ENCODE measurements at places on chromosomes 5 and 9. TPM values are rescaled to one million over a fixed set of nuclear protein-coding genes. Genes with fewer than 3 reads are reported as not detected.

DNA sequence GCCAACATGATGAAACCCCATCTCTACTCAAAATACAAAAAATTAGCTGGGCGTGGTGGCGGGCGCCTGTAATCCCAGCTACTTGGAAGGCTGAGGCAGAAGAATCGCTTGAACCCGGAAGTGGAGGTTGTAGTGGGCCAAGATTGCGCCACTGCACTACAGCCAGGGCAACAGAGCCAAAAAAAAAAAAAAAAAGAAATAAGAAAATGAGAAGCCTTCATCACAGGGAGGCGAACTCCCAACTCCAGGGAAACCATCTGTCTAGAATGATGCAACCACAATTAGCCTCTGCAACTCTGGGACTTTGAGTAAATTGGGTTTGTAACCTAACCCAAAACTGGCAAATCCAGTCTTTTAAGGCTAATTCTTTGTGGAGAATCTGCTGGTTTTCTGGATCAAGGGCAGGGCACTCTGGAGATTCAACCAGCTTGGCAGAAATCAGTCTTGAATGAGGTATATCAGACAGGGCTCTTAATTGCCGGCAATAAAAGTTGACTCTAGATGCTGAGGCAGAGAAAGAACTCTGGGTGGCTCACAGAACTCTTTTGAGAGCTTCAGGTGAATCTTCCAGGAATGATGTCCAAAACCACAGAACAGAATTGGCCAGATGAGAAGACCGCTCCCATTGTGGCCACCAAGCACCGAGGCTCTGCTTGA, 9.9 kb downstream of the S100Z start:
- DNase-seq, result no peak

- peak; percentile 39 for DNase-seq
Measured at GRCh38 chr5:60184606-60185005, 291.1 kb upstream of the PDE4D start.

PCDHGA2 gene
- total RNA-seq, result 1.1 TPM

LIFR gene
- total RNA-seq, result 66.1 TPM

DNA sequence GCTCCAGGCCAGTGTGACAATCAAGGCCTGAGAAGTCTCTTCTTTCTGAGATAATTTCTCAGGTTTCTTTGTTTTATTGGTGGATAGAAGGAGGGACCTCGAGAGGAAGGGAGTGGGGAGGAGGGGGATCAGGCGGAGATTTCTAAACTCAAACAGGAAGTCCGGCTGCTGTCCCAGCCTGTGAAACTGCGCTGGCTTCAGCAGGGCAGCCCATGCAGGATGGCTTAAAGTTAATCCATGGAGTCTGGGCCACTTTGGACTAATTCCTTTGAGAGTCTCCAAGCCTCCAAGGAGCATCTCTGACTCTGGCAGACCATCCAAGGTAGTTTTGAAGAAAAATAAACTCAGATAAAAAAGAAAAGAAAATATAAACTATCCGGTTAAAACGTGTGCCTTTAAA, 378.5 kb downstream of the MLLT3 start:
- no peak for DNase-seq

GRCh38 chr5:82664732-82665131, 386.6 kb upstream of the RPS23 start:
- no peak for DNase-seq

GRCh38 chr5:13581914-13582313, 362.6 kb downstream of the DNAH5 start:
- no peak for DNase-seq

DNA sequence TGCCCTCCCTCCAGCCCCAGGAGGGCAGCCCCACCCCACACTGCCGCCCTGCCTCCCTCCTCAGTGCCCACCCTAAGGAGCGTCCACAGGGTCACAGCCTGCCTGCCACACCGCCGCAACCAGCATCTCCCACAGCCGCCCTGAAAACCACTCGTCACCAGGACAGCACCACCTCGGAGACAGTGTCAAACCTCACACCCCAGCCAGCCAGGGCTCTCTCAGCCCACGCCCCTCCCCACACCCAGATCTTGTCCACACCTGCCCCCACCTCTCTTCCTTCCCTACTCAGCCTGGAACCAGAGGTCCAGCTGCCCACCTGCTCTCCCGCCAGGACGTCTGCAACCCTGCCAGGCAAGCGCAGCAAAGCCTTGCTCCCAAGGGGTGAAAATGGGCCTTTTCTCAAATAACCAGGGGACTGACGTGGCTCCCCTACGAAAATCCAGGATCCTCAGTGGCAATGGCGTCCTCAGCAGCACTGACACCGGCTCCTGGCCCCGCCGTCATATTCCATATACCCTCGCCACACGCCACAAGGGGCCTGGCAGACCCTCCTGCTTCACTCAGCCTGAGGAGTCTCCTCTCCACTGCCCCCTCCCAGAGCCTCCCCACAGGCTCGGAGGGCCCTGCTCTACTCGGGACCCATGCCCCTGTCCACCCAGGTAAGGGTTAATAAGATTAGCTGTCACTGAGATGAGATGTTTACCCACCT, 71.0 kb upstream of the ADAMTS2 start:
- no peak for DNase-seq

DNA sequence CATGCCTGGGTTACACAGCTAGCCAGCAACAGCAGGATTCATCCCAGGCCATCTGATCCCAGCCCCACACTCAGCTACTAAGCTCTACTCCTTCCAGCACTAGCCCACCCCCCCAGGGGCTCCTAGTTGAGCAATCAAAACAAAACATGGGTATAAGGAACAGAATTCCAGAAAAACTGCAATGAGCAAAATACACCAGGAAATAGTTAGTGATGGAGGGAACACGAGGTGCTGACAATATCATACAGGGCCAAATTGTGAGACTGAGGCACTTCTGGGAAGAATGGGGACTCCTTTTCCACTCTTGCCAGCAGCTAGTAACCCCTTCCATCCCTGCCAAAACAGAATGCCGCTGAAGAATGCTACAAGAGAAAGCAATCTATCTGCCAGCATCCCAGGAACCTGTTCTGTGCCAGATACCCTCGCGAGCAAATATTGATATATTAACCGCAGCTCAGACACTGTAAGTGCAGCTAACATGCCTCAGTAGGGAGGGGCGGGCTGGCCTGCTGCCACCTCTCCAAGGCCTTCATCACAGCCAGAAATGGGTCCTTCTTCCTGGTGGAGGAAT, 161.4 kb downstream of the SLIT3 start:
- no peak for DNase-seq

EDIL3 gene
- total RNA-seq, result 75.7 TPM

DNA sequence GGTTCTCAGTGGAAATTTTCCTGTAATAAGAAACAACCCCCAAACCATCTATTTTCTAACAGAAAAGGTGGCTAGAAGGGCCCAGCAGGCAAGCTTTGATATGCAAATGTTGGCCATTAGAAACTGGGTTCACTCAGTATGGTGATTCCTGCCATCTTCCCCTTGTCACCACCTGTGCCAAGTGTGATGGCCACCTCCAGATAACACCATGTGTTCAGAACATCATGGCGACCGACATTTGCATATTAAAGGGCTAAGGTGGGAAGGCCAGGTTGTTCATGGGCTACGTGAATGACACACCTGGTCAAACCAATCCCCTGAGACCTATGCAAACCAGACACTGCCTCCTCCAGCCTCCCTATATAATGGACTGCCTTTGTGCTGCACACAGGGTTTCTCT, 20.4 kb downstream of the FOXE1 start:
- no peak for DNase-seq

- peak; percentile 35 for DNase-seq
Measured at GRCh38 chr5:36575361-36575781, 31.0 kb upstream of the SLC1A3 start.

- peak; percentile 39 for DNase-seq
Measured at GRCh38 chr5:166370928-166371690, 1920.3 kb upstream of the WWC1 start.

APBA1 gene
- total RNA-seq, result 0.21 TPM

- no peak for DNase-seq
Measured at GRCh38 chr5:150347451-150347850, 10.0 kb upstream of the TCOF1 start.

GARIN3 gene
- not detected for total RNA-seq

DNA sequence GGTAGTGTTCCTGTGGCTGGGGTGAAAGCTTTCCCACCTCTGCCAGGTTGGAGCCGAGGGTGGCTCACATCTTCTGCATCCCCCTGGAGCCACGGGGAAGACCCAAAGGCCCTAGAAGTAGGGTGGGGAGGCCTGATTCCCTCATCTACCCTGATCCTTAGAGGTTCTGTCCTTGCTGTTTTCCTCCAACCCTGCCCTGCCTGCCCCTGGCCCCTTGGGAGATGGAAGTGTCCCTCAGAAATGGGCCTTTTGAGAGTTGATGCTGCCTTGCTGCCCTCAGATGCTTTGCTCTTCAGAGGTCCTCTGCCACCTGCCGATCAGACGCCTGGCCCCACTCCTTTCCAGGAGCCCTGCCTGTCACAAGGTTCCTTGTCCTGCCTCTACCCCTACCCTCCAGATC, 6.3 kb downstream of the CCL19 start:
- no peak for DNase-seq

TJP2 gene
- total RNA-seq, result 84.6 TPM

DNA sequence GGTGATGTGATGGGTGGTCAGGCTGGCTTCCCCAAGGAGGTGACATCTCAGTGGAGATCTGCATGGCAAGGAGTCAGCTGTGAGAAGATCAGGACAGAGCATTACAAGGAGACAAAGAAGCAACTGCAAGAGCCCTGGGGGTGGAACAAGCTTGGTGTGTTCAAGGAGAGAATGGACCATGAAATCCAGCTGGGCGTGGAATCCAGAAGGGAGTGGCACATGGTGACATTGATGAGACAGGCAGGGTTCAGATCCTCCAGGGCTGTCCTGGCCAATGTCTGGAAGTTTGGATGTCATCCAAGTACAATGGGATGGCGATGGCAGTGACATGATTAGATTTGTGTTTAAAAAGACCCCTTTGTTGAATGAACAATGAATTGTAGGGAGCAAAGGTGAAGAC, 175.6 kb downstream of the MACROH2A1 start:
- no peak for DNase-seq

- DNase-seq, result no peak
Measured at GRCh38 chr9:92620845-92621244, 49.1 kb downstream of the IPPK start.

DNA sequence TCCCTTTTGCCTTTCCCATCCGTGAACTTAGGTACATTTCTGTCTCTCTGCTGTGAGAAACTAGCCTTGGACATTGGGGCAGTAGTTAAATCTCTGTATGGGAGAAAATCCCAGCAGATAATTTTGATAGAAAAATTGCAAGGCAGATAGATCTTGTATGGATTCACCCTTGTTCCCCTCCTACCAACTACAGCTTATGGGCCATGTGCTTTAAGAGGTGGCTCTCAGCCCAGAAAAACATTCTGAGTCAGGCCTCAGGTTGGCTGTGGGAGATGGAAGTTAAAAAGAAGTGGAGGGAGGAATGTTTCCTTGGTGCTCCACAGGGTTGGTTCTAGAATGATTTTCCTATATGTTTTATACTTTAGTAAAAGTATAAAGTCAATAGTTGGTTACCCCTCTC, 1.4 kb upstream of the KDM3B start:
- DNase-seq, result peak; percentile 59

PRLR gene
- 0.36 TPM for total RNA-seq

DNA sequence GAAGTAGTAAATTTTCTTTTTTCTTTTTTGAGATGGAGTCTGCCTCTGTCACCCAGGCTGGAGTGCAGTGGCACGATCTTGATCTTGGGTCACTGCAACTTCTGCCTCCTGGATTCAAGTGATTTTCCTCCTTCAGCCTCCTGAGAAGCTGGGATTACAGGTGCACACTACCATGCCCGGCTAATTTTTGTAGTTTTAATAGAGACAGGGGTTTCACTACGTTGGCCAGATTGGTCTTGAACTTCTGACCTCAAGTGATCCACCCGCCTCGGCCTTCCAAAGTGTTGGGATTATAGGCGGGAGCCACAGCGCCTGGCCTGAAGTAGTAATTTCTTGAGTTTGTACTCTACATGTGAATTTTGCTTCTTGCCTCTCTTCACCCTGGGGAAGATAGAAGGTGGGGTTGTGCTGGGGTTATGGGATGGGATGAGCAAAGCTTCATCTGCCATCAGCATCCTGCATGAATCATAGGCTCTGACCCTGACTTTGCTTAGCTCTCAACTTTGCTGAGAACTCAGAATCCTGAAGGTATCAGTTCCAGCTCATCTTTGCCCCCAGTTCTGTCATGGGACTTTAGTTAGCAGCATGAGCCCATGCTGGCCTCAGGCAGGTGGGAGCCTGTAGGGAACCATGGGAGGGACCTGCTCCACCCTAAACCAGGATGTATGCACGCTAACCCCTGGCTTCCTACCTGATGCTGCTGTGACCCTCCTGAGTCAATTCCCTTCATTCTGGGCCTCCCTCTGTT, 9.3 kb upstream of the CCL21 start:
- no peak for DNase-seq

- no peak for DNase-seq
Measured at GRCh38 chr5:3411363-3411762, 184.3 kb upstream of the IRX1 start.

- peak; percentile 49 for DNase-seq
Measured at GRCh38 chr5:44332285-44332971, 56.8 kb downstream of the FGF10 start.

DNA sequence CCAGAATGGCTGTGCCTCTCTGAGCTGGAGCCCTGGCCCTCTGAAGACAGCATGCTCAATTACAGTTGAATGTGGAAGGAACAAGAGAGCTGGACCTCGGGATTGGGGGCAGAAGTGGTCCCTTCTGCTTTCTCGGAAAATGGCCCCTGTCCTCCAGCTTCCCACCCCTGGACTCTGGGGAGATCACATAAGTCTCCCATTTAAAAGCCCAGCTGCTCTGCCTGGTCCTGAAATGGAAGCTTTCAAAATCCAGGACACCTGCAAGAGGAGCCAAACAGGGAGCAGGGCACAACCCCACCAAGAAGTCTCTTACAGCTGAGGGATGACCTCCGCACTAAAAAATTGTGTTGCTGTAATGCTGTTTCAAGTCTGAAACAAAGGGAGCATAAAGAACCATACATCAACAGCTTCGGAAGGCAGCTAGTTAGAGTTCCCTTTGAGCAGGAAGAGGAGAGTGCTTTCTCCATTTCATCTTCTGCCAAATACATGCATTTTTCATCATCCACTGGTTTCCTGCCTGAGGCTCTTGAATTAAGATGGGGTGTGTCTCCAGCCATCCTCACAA, 48.2 kb downstream of the TGFBI start:
- DNase-seq, result no peak

DNA sequence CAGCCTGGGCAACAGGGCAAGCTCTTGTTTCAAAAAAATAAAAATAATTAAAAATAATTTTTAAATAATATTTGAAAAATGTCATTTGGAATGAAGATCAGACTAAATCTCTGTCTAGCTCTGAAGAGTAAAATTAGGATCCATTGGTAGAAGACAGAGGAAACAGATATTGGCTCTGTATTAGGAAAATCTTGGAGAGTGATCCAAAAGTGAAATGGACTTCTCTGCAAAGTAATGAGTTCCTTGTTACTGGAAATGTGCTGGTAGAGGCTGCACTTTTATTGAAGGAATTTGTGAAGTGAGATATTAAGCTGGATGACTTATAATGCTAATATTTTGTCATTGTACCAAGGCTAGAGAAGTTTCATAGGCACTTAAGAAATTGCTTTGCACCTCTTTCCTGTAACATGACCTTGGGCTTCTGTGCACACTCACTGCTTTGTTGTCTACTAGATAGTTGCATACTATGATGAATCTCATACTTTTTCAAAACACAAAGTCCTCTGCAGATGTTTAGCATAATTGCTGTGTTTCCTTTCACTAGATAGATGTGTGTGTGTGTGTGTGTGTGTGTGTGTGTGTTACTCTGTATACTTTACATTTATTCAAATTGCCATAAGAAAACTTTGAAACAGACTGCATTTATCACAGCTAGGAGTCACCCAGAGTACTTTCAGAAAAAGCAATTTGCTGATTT, 13.1 kb downstream of the THBS4 start:
- no peak for DNase-seq

GRCh38 chr5:16304846-16305245, 125.3 kb upstream of the MARCHF11 start:
- peak; percentile 54 for DNase-seq

Measured in A172 (cell line).